ENCODE measurements at places on chromosomes 4 and X.

- no peak for DNase-seq
Measured at GRCh38 chrX:101785142-101785541, 125.5 kb upstream of the ARMCX2 start.

GRCh38 chrX:18649498-18649951 is 22.4 kb downstream of the RS1 start:
- no peak for DNase-seq

GRCh38 chr4:61827907-61828391 is 627.8 kb downstream of the ADGRL3 start:
- DNase-seq = no peak

- DNase-seq = no peak
Measured at GRCh38 chrX:105696870-105697269, 125.5 kb upstream of the NRK start.

GRCh38 chrX:16870862-16871815 is 977 bp upstream of the RBBP7 start:
- no peak for DNase-seq

GRCh38 chr4:57462843-57463242 is 352.7 kb upstream of the IGFBP7 start:
- DNase-seq = no peak

- no peak for DNase-seq
Measured at GRCh38 chr4:5656415-5656814, 51.9 kb downstream of the EVC2 start.

- no peak for DNase-seq
Measured at GRCh38 chr4:134935320-134935719, 733.7 kb upstream of the PABPC4L start.
